Colonic mucosa (tissue), 4 donors: ENCODE measurements at places on chromosomes 7 and 10. TPM values are rescaled to one million over a fixed set of nuclear protein-coding genes. Genes with fewer than 3 reads are reported as not detected.

The REEP3 gene
- total RNA-seq, result 66.0 TPM

The CHAT gene
- total RNA-seq, result 0.16 TPM

The GIMAP6 gene
- 7.1 TPM for total RNA-seq

The ARHGAP22 gene
- 0.86 TPM for total RNA-seq

The NUPR2 gene
- total RNA-seq, result 2.5 TPM

DNA sequence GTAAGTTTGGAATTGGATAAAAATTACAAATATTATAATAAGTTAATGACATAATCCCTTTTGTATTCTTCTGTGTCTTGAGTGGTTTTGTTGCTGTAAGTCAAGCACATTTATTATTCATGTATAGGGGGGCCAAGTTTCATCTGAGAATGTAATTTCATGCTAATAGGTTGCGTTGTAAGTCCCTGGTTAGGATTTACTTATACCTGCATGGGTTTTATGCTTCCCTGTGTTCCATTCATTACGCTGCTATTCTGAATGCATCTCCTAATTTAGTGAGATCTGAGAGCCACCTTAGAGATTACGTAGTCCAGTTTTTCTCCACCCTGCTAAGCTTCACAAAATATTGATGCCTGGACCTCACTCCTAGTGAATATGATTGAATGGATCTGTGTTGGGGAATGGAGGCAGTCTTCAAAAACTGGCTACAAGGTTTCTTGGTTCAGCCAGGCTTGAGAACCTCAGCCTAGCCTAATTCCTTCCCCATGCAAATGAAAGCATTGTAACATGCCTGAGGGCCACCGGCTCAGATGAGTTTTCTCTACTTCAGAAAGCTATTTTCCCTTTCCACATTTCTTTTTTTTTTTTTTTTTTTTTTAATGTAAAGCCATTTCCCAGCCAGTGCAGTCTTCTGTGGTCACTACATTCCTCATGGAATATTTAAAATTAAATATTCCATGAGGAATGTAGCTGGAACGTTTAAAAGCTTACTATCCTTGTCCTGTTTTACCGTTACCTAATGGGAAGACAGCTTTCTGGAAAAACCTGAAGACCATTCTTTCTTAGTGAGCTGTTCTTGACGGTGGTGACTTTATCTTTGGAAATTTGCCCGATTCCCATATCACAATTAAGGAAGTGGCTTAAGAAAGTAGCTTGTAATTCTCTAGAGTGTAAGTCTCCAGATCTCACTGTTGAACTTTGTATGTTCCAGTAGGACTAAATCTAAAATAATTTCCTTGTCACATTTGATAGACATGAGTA is 16.0 kb downstream of the PAPSS2 start:
- H3K36me3 ChIP-seq, result no peaks in the 10 kb centered on the region
- no peak overlapping the region for H3K27ac ChIP-seq

DNA sequence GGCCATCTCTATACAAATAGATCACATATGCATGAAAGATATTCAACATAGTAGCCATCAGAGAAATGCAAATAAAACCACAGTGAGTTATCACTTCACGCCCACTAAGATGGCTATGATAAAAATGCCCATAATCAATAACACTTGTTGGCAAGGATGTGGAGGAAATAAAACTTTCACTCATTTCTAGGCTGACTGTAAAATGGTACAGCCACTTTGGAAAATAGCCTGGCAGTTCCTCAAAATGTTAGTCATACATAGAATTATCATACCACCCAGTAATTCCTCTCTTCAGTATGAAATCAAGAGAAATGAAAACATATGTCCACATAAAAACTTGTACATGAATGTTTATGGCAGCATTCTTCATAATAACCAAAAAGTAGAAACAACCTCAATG is 324.9 kb downstream of the LRRTM3 start:
- H3K27me3 ChIP-seq, result peaks cover 18% of the 10 kb centered on the region
- no peak overlapping the region for H3K4me3 ChIP-seq
- DNase-seq, result no peak
- no peaks in the 10 kb centered on the region for H3K36me3 ChIP-seq
